Left renal pelvis (tissue), 4 donors: ENCODE measurements at places on chromosomes 12 and 14.

- DNase-seq: no peak
Measured at GRCh38 chr12:128734371-128734770, 89.4 kb downstream of the SLC15A4 start.

DNA sequence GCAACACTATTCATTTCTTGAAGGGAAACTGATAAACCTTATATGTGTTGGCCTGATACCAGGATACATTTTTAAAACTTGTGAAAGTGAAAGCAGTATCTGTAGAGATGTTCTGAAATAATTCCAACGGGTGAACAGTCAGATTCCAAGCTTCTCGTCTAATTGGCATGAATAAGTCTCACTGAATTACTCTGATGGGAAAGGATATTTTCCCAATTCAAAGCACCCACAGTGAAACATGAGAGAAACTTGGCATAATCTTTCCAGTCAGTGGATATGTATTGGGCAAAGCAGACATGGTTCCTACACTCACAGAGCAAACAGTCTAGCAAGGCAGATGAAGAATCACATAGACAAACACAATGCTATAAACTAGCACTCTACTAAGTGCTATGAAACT lies 413.1 kb downstream of the MED13L start:
- DNase-seq: no peak

DNA sequence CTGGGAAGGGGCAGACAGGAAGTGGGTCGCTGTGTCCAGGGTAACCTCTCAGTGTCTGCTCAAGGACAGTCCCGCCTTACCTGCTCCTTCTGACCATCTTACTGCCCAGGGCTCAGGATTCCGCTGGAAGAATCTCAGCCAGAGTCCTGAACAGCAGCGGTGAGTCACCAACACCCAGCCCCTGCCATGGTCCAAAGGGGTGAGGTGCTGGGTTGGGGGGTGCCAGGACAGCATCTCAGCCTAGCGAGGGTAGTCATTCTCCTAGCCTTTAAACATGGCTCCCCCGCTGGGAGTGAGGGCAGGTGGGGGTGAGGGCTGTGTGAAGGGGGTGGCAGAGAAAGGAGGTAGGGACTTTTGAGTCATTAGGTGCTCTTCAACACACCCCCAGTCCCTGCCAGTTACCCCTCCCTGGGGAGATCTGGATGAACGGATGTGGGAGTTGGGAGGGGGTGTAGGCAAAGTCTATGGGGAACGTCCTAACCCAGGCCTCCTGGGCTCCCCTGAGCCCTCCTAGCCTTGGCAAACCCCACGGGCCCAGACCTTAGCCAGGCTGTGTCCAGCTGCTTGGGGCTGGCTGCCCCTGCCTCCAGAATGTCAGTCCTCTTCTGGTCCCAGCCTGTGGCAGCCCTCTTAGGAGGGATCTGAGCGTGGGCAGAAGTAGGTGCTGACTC lies 2.5 kb downstream of the TAMALIN start:
- no peak for DNase-seq

DNA sequence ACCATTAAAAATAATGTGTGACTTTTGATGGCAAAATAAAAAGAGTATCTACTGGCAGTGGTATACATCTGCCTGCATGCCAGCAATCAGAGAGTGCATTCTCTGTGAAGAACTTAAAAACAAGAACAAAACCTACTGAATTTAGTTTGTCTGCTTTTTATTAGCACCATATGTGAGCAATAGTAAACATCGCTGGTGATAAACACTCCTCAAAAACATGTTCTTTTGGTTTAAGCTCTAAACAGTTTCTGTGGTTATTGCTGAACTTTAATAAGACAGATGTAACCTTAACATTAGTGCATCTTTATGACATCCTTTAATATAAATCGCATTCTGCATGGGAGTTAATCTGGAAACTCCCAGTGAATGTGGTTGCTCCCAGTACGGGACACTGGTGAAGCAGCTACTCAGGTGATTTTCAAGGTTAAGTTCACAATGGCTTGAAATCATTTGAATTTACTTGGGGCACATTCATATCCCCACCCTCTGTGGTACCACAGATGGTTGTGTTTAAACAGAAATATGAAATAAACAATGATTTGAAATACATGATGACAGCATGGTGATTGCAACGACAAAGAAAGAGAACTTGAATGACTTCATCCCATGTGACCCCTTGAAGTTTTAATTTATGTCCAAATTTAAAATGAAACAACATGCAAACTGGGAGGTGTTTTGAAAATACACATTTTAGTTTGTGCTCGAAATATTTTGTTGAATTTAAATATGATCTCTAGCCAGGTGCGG lies 285.9 kb downstream of the FOXN3 start:
- no peak for DNase-seq

DNA sequence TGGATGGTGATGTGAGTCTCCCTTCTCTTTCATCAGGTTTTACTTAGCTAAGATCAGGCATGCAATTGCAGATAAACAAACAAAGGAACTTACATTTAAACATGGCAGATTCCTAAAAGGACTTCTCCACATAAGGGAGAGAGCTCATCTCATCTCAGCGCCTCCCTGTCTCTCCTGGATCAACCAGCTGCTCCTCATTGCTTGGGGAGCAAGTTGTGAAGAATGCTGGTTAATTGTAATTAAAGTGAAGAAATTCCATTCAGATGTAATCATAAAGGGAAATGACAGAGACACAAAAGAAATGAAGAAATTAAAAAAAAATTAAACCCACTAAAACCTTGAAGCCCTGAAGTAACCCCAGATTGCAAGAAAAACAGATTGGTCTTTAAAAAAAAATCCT lies 104.4 kb upstream of the DIO2 start:
- DNase-seq: no peak

DNA sequence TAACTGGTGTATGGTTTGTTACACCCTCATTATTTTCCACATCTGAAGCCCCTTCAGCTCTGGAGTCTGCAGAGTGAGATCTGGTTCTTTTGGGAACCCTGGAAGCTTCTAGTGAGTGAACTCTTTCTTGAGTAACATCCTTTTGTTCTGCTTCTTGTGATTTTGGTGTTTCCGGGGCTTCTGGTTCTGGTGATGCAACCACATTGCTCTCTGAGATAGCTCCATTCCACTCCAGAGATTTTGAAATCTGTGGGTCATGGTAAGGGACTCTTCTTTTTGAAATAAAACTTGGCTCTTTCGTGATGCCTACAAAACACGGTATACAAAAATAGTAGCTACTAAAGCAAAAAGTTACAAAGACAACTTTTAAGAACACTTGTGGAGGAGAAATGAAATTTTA lies 5.4 kb downstream of the MDM1 start:
- DNase-seq: no peak
